ENCODE measurements at places on chromosomes 4 and X. TPM values are rescaled to one million over a fixed set of nuclear protein-coding genes. Genes with fewer than 3 reads are reported as not detected.

Gene CORIN
- 0.33 TPM for total RNA-seq

Gene BEND4
- total RNA-seq: not detected

Gene GAGE12J
- total RNA-seq: not detected

Gene TAF7L
- 0.16 TPM for total RNA-seq

Gene PIN4
- 5.5 TPM for total RNA-seq

Gene SRPK3
- total RNA-seq: 0.09 TPM

Gene TBC1D9
- total RNA-seq: 29.1 TPM

All from mammary epithelial cell (primary cell).